ENCODE measurements at places on chromosomes 16 and 17.

- no peak for DNase-seq
Observed at GRCh38 chr16:67731753-67732095, 12.6 kb upstream of the GFOD2 start.

DNA sequence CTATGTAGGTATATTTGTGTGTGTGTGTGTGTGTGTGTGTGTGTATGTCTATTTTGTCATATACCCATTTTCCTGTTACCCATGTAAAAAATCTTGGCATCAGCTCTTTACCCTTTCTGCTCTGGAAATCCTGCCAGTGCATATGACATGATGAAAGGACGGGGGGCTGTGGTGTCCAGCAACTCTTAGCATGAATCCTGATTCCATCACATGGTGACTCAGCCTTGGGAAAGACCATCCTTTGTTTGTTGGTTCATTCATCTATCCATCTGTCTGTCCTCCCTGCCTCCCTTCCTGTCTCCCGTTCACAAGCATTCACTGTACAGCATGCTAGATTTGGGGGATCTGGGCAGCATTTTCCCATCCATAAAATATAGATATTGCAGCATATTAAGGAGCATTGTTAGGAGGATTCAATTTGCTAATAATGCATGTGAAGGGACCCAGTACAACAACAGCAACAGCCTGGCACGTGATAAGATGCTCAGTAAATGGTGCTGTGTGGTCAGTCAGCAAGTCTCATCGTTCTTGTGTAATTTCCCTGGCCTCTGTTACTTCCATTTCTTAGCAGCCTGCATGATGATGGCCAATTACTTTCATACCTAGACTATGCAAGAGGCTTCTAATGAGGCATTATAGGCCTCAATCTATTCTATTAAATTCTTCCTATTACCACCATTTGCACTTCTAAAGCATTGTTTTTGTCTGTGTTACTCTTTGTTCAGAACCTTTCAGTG, 191.0 kb downstream of the PRKCA start:
- DNase-seq, result no peak

DNA sequence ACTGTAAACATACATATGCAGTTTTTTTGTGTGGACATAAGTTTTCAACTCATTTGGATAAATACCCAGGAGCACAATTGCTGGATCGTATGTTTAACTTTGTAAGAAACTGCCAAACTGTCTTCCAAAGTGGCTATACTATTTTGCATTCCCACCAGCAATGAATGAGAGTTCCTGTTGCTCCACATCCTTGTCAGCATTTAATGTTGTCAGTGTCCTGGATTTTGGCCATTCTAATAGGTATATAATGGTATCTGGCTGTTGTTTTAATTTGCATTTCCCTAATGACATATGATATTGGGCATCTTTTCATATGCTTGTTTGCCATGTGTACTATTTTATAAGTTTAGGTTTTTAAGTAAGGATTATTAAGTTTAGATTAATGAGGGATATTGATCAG, 14.1 kb downstream of the TANGO6 start:
- no peak for DNase-seq

DNA sequence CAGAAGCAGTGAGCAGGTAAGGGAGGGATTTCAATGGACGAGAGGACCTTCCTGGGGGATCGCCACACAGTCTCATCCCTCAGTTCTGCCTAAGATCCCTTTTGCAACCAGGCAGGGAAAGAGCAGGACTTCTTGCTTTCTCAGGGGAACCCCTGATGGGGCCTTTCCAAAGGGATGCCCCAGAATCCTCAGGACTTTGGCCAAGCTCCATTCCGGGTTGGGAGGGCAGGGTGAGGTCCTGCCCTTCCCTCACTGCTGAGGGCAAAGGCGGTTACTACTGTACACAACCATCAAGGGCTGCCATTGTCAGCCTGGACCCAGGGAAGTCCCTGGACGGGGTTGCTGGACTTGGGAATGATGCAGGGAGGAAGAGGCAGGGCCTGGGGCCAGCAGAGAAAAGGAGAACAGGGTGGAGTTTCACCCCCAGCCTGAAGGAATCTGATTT, 9.7 kb downstream of the PRR29 start:
- no peak for DNase-seq

DNA sequence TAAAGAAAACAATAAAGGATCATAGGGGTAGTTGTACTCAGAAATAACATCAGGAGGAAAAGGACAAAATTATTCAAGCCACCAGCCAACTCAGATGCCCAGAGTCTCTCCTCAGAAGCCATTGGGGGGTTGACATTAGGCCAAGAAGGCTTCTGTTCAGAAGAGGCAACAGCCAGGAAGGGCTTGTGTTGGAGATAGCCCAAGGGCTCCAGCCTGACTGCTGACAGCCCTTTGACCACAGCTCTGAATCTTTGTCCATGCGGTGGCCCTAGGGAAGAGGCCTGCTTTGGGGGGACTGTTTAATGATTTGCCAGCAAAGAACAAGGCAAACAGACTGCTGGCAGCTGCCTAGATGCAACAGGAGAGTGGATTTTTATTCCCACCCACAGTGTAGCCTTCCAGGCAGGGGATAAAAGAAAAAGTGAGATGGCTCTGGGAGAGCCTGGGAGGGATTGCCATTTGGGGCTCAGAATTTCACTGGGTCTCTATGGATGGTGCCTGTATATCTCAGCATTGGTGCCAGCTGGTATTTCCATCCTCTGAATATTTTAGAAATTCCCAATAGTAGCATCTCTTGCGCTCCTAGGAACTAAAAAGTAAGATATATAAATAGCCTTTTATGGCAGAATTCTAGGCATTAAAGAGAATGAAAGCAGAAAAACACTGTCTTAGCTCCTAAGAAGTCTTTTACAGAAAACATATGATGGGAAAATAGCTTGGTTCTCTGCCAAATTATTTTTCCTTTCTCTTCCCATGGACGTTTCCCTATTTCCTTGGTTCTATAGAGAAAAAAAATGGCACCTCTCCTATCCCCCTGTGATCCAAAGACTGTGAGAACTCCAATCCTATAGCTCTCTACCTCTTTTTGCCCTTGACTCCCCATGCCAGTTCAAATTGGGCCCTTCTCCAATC, 29.4 kb upstream of the SUPT4H1 start:
- DNase-seq, result peak; percentile 56

DNA sequence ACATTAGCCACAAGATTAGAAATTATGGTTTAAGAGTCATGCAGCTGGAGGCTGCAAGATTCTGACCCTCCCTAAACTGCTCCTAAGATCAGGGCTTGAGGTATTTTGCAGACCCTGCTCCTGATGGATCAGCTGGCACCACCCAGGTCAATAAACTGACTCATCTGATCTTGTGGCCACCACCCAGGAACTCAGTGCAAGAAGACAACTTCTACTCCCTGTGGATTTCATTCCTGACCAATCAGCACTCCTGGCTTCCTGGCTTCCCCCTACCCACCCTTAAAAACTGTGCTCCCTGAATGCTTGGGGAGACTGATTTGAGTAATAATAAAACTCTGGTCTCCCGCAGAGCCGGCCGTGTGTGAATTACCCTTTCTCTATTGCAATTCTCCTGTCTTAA, 25.0 kb upstream of the MILR1 start:
- no peak for DNase-seq

GRCh38 chr16:24046442-24046841, 209.7 kb upstream of the CACNG3 start:
- no peak for DNase-seq

GRCh38 chr17:45146166-45146565, 2.1 kb upstream of the HEXIM1 start:
- DNase-seq, result no peak

- no peak for DNase-seq
Observed at GRCh38 chr16:71917900-71918299, 22.6 kb downstream of the IST1 start.

DNA sequence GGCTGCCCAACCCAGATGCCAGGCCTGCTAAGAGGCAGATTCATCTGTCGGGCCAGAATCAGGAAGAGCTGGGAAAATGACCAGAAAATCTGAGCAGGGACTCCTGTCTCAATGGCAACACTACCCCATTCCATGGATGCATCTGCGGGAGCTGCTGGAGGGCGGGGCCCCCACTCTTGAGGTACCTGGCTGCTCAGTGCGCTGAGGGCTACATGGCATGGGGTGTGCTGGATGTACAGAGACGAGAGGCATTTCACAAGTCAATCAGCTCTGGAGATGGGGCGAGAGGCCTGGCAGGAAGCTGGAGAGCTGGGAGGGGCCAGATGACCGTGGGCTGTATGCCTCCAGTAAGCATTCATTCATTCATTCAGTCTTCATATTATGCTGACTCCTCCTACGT, 6.4 kb downstream of the SDK2 start:
- DNase-seq, result no peak

GRCh38 chr16:50781043-50781442, 39.2 kb downstream of the CYLD start:
- DNase-seq, result no peak

DNA sequence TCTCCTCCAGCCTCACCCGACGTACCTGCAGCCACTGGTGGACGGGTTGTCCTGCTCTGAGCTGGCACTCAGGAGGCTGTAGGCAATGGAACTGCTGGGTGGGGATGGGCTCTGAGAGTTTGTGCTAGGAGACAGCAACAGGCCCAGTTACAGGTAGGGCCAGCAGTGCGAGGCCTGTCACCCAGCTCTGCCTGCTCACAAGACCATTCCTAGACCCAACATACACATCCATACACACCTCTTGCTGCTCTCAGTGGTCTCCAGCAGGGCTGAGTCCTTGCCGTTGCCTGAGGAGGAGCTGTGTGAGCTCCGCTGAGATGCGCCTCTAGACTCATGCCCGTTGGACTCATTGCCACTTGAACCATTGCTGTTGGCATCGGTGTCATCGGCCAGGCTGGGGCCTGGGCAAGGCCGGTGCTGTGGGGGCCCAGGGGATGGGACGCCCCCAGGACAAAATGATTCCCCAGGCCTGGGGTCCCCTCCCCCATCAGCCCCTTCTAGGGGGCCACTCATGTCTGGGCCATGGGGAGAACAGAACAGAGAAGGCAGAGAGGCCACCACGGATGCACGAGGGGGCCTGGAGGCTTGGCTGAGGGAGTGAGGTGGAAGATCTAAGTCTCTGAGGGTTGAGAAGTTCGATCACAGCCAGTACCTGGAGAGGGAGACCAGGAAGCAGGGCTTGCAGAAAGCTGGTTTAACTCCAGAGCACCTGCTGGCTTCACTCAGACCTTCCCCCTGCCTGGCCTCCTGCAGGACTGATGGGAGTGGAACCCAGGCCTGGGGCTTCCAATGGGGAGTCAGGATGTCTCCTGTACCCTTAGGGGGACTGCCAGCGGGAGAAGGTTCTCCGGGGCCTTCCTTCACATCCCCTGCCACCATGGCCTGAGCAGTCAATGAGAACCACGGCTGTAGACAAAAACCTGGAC, 1.7 kb downstream of the PER1 start:
- no peak for DNase-seq

- DNase-seq, result no peak
Observed at GRCh38 chr16:24748242-24748641, 18.8 kb downstream of the TNRC6A start.

GRCh38 chr17:29980261-29980660, 38.8 kb downstream of the EFCAB5 start:
- DNase-seq, result no peak

- DNase-seq, result no peak
Observed at GRCh38 chr17:29569245-29569950, 897 bp downstream of the TP53I13 start.

DNA sequence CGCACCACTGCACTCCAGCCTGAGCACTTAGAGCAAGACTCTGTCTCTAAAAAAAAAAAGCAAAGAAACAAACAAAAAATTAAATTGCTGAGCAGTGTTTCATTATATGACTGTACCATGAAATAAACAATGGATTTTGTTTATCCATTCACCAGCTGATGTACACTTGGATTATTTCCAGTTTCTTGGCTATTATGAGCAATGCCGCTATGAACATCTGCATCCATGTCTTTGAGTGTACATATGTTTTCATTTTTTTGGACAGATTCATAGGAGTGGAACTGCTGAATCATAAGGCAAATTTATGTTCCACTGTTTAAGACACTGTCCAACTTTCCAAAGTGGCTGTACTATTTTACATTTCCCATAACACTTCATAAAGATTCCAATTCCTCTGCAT, 8.0 kb downstream of the RNF157 start:
- no peak for DNase-seq

- DNase-seq, result no peak
Observed at GRCh38 chr16:80002261-80002660, 401.7 kb upstream of the MAF start.

DNA sequence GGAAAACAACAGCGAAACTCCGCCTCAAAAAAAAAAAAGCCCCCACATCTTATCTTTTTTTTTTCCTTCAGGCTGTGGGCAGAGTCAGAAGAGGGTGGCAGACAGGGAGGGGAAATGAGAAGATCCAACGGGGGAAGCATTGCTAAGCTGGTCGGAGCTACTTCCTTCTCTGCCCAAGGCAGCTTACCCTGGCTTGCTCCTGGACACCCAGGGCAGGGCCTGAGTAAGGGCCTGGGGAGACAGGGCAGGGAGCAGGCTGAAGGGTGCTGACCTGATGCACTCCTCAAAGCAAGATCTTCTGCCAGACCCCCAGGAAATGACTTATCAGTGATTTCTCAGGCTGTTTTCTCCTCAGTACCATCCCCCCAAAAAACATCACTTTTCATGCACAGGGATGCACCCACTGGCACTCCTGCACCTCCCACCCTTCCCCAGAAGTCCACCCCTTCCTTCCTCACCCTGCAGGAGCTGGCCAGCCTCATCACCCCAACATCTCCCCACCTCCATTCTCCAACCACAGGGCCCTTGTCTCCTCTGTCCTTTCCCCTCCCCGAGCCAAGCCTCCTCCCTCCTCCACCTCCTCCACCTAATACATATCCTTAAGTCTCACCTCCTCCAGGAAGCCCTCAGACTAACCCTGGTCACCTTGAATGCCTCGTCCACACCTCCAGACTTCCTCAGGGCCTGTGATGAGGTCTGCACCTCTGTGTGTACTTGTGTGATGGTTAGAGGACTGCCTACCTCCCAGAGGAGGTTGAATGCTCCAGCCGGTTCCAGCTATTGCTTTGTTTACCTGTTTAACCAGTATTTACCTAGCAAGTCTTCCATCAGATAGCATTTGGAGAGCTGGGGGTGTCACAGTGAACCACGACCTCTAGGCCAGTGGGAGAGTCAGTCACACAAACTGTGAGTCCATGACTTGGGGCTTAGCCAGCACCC, 1.2 kb upstream of the HBA1 start:
- no peak for DNase-seq

GRCh38 chr16:23491490-23492391, 18.6 kb downstream of the GGA2 start:
- no peak for DNase-seq

GRCh38 chr16:58026705-58027160, 1.2 kb downstream of the MMP15 start:
- DNase-seq, result no peak

Measured in CMK (cell line).